Tibial nerve (tissue), 4 donors: ENCODE measurements at places on chromosomes 11 and 22.
A peak's percentile ranks its signal among the peaks of the same experiment; 100 is the strongest.

GRCh38 chr11:64102005-64102738, 63.7 kb downstream of the MACROD1 start:
- H3K4me1 ChIP-seq: no peaks in the 10 kb centered on the region
- H3K4me3 ChIP-seq: no peak overlapping the region
- peak overlapping the region; percentile 81 for H3K27ac ChIP-seq

GRCh38 chr11:104565583-104565961, 332.7 kb downstream of the CASP12 start:
- no peak overlapping the region for H3K27ac ChIP-seq
- peaks cover 4% of the 10 kb centered on the region for H3K4me1 ChIP-seq

DNA sequence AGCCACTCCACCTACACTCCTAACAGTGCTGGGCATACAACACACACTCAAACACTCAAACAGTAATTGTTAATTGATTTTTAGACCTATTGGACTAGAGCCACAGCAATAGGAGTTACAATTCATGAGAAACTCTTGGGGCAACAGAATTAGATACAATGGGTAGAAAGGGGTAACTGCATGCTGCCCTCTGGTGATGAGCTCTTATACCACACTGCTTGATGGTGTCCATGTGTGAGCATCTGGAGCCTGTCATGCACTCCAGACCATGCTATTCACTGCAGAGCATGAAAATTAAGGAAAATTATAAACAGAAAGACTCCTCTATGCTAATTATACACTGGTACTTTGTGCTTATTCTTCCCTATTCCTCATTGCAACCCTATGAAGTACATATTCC, 975.5 kb upstream of the CCDC90B start:
- no peak overlapping the region for H3K4me3 ChIP-seq
- no peaks in the 10 kb centered on the region for H3K4me1 ChIP-seq
- no peaks in the 10 kb centered on the region for H3K36me3 ChIP-seq
- H3K27me3 ChIP-seq: no peaks in the 10 kb centered on the region
- H3K27ac ChIP-seq: no peak overlapping the region
- DNase-seq: no peak

GRCh38 chr22:29344137-29344536, 28.6 kb upstream of the RASL10A start:
- no peak overlapping the region for H3K27ac ChIP-seq
- no peaks in the 10 kb centered on the region for H3K27me3 ChIP-seq
- H3K4me3 ChIP-seq: no peak overlapping the region
- no peak for DNase-seq
- peaks cover 37% of the 10 kb centered on the region for H3K36me3 ChIP-seq

- peak overlapping the region; percentile 50 for H3K4me3 ChIP-seq
- no peak for DNase-seq
- H3K36me3 ChIP-seq: no peaks in the 10 kb centered on the region
- peaks cover 47% of the 10 kb centered on the region for H3K4me1 ChIP-seq
- H3K27me3 ChIP-seq: no peaks in the 10 kb centered on the region
Measured at GRCh38 chr11:62710001-62710345, 2.5 kb downstream of the GNG3 start.

DNA sequence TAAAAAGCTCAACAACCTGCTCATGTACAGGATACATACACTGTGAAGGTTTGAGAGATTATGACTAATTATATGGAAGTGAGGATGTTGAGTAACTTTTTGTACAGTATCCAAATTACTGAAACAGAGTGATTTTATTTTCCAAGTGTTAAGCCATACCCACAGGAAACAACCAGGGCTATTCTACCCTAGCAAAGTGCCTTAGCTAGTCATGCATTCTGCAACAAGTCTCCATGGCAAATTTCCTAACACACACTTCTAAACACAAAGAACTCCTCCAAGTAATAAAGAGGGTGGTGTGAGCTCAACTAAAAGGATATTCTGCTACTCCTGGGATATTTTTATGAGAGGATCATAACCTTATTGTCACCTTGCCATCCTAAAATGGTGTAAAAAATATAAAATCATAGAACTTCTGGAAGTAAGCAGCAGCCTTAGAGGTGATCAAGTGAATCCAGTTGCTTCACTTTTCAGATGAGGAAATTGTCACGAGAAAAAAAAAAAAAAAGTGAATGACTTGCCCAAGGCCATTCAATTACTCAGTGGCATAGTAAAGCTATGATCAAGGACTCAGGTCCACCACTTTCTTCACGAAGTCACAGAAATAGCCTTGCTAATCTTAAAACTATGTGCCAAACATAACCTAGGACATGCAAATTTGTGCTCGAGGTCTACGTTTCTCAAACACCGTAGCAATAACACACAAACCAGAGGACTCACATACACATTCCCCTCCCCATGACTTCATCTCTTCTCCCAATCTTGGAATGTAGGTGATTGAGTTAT, 4.2 kb downstream of the LGR4 start:
- H3K4me3 ChIP-seq: no peak overlapping the region
- peak overlapping the region; percentile 21 for H3K27ac ChIP-seq
- no peak for DNase-seq
- H3K27me3 ChIP-seq: no peaks in the 10 kb centered on the region
- H3K36me3 ChIP-seq: no peaks in the 10 kb centered on the region
- H3K4me1 ChIP-seq: peaks cover 22% of the 10 kb centered on the region

- DNase-seq: no peak
- no peaks in the 10 kb centered on the region for H3K27me3 ChIP-seq
- H3K36me3 ChIP-seq: no peaks in the 10 kb centered on the region
Measured at GRCh38 chr11:126573325-126573978, 218.0 kb downstream of the ST3GAL4 start.

GRCh38 chr11:109733245-109733644, 311.3 kb downstream of the C11orf87 start:
- DNase-seq: no peak
- H3K4me3 ChIP-seq: no peak overlapping the region
- no peak overlapping the region for H3K27ac ChIP-seq
- H3K36me3 ChIP-seq: no peaks in the 10 kb centered on the region
- H3K4me1 ChIP-seq: no peaks in the 10 kb centered on the region
- no peaks in the 10 kb centered on the region for H3K27me3 ChIP-seq

- H3K36me3 ChIP-seq: no peaks in the 10 kb centered on the region
- no peak for DNase-seq
- no peak overlapping the region for H3K27ac ChIP-seq
- H3K4me3 ChIP-seq: no peak overlapping the region
- H3K27me3 ChIP-seq: no peaks in the 10 kb centered on the region
Measured at GRCh38 chr11:5891216-5891800, 1.7 kb upstream of the OR52E5 start.

DNA sequence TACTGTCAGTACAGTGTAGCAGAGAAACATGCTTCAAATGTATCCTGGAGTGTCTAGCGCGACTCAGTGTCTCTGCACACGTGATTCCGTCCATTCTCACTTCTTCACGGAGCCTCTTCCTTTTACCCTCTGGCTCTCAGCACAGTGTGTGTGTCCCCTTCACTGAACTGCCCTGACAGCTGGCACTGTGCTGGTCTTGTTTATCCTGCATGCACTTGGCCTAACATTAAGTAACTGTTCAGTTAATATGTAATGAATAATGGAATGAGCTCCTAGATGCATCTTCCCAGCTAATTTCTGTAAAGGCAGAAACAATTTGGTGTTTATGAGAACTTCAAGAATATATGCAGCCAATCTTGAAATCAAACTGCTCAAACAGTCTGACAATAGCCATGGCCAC, 44.4 kb downstream of the KMT5B start:
- peaks cover 98% of the 10 kb centered on the region for H3K36me3 ChIP-seq
- no peak for DNase-seq
- H3K4me3 ChIP-seq: no peak overlapping the region
- H3K4me1 ChIP-seq: no peaks in the 10 kb centered on the region
- H3K27me3 ChIP-seq: no peaks in the 10 kb centered on the region
- no peak overlapping the region for H3K27ac ChIP-seq

GRCh38 chr11:36016709-36017108, 72.8 kb downstream of the LDLRAD3 start:
- H3K27me3 ChIP-seq: no peaks in the 10 kb centered on the region
- H3K4me1 ChIP-seq: no peaks in the 10 kb centered on the region
- H3K4me3 ChIP-seq: no peak overlapping the region
- no peak for DNase-seq

DNA sequence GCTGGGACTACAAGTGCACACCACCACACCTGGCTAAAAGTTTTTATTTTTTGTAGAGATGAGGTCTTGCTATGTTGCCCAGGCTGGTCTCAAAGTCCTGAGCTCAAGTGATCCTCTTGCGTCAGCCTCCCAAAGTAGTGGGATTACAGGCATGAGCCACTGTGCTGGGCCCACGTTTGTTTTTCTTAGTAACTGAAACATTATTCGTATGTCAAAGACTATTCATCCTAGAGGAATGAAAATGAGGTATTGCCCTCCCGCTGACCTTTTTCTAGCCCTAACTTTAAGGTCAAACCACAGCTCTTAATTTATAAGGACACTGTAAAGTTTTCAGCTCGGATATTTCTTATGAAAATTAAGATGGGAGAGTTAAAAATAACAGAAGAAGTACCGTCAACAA, 33.2 kb upstream of the PAX6 start:
- H3K36me3 ChIP-seq: no peaks in the 10 kb centered on the region
- no peak for DNase-seq
- no peak overlapping the region for H3K27ac ChIP-seq
- H3K4me1 ChIP-seq: no peaks in the 10 kb centered on the region
- H3K4me3 ChIP-seq: no peak overlapping the region

- no peaks in the 10 kb centered on the region for H3K27me3 ChIP-seq
- H3K36me3 ChIP-seq: no peaks in the 10 kb centered on the region
- no peaks in the 10 kb centered on the region for H3K4me1 ChIP-seq
Measured at GRCh38 chr11:2426826-2427521, 17.3 kb downstream of the TRPM5 start.

DNA sequence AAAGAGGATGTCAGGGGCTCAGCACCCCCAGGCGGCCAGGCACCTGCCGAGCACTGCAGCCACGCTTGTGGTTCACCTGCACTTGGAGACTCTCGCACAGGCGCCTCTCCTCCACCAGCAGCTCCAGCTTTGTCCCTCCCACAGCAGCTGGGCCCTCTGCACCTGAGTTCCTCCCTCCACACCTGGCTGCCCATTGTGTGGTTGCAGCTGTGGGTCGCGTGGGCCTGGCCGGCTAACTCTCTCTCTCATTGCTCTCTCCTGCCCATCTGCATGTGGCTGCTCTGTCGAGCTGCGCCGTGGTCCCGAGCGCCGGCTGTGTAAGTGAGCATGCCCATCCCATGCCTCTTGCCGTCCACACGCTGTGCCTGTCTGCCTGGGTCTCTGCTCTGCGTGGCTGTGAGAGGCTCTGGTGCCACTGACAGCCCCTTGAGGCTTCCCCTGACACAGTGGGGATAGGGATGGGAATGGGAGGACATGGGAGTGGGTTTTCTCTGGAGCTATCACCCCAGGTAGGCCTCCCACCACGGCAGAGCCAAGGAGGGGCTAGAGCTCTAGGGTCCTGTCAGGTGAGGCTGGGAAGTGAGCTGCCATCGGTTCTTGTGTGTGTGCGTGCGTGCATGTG, 8.5 kb upstream of the ACR start:
- no peaks in the 10 kb centered on the region for H3K27me3 ChIP-seq
- H3K27ac ChIP-seq: no peak overlapping the region
- H3K4me1 ChIP-seq: peaks cover 52% of the 10 kb centered on the region
- no peaks in the 10 kb centered on the region for H3K36me3 ChIP-seq
- no peak overlapping the region for H3K4me3 ChIP-seq

DNA sequence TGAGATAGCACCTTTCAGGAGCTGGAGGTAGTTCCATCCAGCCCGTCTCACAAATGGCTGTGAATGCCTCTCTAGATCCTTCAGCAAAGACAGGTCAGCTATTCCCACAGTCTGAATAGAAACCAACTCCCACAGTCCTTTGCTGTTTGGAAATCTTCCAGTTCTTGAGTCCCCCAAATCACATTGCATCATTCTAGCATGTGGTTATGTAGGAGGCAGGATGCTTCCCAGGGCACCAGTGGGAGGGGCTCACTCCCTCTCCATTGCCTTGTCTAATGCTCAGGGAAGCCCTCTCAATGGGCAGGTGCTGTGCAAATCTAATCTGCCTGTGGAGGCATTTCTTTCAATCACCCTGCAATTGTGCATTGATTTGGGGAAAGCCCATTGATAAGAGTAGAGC, 14.6 kb downstream of the NAV2 start:
- H3K27me3 ChIP-seq: no peaks in the 10 kb centered on the region
- peak overlapping the region; percentile 88 for H3K27ac ChIP-seq
- H3K4me3 ChIP-seq: no peak overlapping the region
- no peak for DNase-seq

- no peaks in the 10 kb centered on the region for H3K4me1 ChIP-seq
- DNase-seq: no peak
- no peak overlapping the region for H3K4me3 ChIP-seq
Measured at GRCh38 chr11:17648528-17648927, 70.8 kb upstream of the MYOD1 start.

DNA sequence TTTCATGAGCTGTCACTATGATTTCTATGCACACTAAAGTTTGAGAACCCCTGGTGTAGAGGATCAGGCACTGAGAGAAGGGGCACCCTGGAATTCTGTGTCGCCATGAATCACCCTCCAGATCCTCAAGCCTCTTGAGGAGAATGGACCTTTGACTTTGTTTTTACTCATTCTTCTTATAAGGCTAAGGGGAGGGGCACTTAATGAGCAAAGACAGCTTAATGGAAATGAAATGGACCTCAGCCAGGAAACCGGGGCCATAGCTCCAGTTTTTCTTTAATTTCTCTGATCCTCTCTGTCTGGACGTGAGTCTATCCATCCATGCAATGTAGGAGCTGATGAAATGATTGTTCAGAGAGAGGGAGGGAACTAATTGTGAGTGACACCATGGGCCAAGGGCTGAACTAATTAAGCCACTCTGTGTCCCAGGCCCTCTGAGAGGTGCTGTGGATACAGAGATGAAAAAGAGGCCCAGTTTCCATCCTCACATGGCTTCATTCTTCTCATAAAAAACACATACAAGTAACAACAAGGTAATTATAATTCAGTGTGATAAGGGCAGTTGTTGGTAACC, 32.8 kb downstream of the OR2AT4 start:
- H3K27ac ChIP-seq: no peak overlapping the region
- no peak overlapping the region for H3K4me3 ChIP-seq
- no peak for DNase-seq
- H3K4me1 ChIP-seq: no peaks in the 10 kb centered on the region
- H3K27me3 ChIP-seq: no peaks in the 10 kb centered on the region

DNA sequence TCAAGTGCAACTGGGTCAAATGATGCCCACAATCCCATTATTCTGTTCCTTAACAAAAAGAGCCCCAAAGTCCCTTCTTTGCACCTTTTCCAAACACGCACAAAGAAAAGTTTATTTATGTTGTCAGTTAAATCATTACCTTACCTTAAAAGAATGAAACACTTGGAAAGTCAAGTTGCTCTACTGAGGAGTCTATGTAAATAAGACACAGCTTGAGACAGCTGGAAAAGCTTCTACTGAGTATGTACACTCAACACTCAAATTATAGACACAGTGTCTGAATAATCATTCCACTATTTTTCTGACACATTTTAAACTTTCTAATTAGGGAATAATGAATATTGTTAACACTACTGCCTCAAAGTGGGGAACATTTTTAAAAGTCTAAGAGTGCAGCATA, 21.6 kb upstream of the PHLDA2 start:
- no peak for DNase-seq
- H3K27me3 ChIP-seq: no peaks in the 10 kb centered on the region
- no peaks in the 10 kb centered on the region for H3K4me1 ChIP-seq
- no peak overlapping the region for H3K27ac ChIP-seq

GRCh38 chr11:21321530-21321929, 652.1 kb downstream of the NELL1 start:
- H3K27me3 ChIP-seq: no peaks in the 10 kb centered on the region
- H3K27ac ChIP-seq: no peak overlapping the region
- H3K4me3 ChIP-seq: no peak overlapping the region
- no peak for DNase-seq
- no peaks in the 10 kb centered on the region for H3K36me3 ChIP-seq

GRCh38 chr11:32905028-32905667, 12.5 kb downstream of the QSER1 start:
- DNase-seq: no peak
- H3K27me3 ChIP-seq: no peaks in the 10 kb centered on the region
- no peak overlapping the region for H3K27ac ChIP-seq
- no peaks in the 10 kb centered on the region for H3K36me3 ChIP-seq
- H3K4me3 ChIP-seq: no peak overlapping the region
